D721Med (cell line): ENCODE measurements at places on chromosomes 2 and 18.

DNA sequence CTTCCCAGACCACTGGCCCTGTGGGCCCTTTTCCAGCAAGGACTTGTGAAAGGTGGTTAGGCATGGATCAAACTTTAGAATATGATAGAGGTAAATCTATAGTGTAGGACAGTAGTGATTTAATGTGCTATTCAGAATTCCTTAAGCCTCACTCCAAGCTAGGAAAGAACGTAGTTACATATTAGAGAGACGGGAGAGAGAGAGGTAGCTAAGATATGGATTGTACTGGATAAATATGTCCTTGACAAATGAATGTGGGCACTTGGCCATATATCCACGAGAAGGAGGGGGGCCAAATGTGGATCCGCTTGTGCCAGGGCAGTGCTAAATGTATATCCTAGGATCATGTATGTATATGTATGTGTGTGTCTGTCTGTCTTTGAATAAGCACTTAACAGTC, 6.5 kb downstream of the KCNJ3 start:
- DNase-seq = no peak

DNA sequence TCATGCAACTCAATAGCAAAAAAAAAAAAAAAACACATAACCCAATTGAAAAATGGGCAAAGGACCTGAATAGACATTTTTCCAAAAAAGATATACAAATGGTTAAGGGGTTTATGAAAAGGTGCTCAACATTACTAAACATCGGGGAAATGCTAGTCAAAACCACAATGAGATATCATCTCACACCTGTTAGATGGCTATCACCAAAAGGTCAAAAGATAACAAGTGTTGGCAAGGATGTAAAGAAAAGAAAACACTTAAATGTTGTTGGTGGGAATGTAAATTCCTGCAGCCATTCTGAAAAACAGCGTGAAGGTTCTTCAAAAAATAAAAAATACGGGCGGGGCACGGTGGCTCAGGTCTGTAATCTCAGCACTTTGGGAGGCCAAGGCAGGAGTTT, 112.4 kb upstream of the CAB39 start:
- DNase-seq = no peak

DNA sequence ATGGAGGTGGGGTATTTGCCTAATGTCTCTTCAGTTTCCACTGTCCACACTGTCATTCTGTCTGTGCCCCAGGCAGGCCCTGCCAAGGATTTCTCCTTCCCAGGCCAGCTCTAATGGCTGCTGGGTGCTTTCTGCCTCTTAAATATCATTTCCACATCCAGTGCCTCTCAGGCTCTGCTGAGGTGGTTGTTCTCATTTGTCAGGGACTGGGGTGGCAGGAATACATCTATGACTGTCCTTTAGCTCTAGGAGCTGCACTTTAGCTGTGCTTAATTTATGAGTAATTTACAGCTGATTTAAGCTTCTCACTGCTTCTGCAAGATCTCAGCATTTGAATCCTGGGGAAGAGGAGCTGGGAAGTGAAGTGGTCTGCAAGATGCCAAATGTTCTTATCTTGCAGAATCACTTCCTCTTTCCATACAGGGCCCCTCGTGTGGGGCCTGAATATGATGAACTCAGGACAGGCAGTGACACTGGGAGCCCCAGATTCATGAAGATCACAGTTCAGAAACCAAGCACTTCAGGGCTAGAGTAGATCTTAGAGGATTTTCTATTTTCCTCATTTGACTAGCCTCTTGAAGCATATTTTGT, 150.2 kb downstream of the FSHR start:
- DNase-seq = no peak

- no peak for DNase-seq
Measured at GRCh38 chr2:211117026-211117425, 560.6 kb downstream of the CPS1 start.

DNA sequence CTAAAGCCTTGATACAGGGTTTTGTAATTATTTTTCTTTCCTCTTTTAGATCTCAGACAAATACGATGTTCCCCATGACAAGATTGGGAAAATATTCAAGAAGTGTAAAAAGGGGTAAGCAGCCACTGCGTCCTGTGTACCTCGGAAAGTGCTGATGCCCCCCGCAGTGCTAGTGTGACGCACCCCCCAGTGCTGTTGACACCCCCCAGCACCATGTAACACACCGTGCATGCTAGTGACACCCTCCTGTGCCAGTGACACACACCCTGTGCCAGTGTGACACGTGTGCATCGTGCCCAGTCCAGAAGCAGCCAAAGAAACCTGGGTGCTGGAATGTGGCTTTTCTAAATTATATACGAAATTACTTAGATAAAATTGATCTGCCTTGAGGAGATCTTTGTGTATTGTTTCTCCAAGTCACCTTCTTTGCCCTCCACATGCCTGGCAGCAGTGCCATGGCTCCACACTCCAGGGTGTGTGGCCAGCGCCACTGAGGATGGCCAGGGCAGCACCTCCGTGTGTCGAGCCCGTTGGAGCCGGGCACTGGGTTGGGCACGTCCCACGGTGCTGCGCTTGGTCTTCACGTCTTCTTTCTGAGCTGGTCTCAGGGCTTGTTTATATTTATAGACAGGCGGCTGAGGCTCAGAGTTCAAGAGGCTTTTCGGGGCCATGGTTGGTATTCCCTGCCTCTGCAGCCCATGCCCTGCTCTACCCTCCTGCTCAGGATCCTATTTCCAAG, 44.3 kb upstream of the KLF11 start:
- no peak for DNase-seq

GRCh38 chr2:150081775-150082481, 405.5 kb downstream of the RND3 start:
- DNase-seq = no peak

DNA sequence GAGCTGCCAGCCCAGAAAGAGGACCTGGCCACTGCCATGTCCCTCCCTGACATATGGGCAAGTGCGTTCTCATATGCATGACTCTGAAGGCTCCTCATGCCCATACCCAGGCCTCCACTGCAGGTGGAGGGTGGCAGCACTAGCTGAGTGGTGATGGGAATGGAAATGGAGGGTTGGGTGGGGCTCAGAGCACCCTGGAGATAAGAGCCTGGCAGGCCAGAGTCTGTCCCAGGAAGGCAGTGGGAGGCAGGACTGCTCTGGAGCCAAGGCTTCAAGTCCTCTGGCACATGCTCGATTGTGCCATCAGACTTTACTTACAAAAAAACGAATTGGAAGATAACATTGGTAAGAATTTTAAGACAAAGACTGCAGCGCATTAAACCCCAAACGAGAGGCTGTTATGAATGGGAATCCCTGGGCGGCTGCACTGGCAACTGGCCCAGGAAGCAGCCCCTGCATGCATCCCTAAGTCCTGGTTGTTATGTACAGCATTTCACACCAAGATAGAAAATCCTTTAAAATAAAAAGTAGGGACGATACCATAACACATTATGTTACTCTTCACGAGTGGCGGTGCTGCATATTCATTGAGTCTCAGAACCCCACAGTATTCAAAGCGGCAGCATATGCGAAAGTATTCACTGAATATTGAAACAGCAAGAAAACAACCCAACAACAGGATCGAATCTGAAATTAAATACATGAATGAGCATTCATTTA, 81.7 kb upstream of the FAM98A start:
- DNase-seq = no peak

- no peak for DNase-seq
Measured at GRCh38 chr18:61765097-61765496, 127.7 kb downstream of the RNF152 start.

DNA sequence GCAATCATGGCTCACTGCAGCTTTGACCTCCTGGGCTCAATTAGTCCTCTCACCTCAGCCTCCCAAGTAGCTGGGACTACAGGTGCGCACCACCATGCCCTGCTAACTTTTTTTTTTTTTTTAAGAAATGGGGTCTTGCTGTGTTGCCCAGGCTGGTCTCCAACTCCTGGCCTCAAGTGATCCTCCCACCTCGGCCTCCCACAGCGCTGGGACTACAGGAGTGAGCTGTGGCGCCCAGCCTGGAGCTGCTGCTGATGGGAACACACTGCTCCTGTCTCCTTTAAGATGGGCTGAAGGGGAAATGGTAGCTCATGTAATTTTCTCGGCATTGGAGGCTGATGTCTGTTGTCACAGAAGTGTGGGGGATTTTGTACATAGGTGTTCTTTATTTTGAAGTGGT, 34.9 kb upstream of the ADNP2 start:
- no peak for DNase-seq

GRCh38 chr2:74528600-74529356, 728 bp downstream of the AUP1 start:
- DNase-seq = no peak

DNA sequence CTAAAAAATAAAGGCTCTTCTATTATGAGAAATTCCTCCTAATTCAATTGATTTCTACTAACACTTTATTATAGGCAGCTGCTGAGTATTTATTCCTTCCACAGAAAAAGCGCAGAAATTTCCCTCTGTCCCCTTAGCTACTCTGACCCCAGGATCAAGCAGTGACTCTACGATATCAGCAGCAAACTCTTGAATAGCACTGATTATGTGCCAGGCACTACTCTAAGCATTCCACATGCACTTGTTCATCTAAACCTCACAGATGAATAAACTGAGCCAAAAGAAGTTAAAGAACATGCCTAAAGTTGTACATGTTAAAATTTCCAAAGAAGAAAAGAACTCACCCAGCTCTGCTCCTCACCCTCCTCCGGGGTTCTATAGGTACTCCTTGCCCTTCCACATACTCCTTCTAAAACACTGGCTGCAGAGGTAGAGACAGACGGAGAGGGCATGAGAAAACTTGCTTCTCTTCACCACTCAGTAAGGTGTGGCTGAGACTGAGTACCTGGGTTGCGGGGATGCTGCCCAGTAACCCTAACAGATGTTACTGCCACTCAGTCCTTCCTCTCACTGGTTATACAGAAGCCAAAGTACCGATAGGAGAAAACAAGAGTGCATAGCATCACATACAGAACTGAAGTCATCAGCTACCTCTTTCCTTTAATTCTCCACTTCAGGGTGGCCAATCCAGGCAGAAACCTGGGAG, 9.9 kb downstream of the C1D start:
- DNase-seq = no peak

GRCh38 chr2:12587228-12587627, 129.5 kb upstream of the TRIB2 start:
- no peak for DNase-seq

DNA sequence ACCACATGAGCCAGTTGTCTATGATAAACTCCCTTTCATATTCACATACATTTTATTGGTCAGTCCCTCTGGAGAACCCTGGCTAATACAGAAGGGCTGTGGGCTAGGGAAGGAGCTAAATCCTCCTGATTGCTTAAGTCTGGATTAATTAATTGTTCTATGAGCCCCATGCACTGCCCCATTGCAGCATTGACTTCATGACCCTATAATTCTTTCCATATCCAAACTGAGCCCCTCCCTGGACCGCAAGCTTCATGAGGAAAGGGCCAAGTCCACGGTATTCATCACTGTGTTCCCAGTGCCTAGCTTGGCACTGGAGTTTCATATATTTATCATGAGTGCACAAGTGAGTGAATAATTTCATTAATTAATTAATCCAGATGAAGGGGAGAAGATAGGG, 124.0 kb downstream of the MBD2 start:
- DNase-seq = no peak

- no peak for DNase-seq
Measured at GRCh38 chr2:161486111-161486510, 70.0 kb downstream of the TBR1 start.

DNA sequence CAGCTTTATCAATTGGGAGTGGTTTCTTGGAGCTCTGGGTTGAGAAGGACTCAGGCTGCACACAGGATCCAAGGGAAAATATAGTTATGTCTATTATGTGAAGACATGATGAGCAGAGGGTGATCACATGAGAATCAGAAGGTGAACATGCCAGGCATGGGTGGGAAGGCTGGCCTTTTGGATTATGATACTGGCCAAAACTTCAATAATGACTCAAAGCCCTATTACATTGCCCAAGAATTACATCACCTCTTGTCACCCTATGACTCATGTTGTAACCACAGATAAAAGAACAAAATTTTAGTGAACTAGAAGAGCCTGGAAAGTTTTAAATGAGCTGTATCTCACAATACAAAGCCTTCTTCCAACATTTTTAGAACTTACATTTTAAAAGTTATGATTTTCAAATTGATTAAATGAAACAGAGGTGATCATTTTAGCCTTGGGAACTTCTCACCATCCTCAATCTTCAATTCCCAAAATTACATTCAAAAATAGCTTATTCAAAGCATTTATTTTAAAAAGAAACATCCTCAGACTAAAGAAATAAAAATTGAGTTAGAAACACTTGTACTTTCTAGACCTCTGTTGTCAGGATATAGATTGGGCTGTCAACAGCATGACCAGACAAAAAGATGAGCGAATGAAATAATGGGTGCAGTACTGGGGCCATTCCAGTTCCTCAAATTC, 428.3 kb downstream of the MBD2 start:
- DNase-seq = no peak

- no peak for DNase-seq
Measured at GRCh38 chr2:25537526-25537925, 135.9 kb downstream of the DTNB start.

DNA sequence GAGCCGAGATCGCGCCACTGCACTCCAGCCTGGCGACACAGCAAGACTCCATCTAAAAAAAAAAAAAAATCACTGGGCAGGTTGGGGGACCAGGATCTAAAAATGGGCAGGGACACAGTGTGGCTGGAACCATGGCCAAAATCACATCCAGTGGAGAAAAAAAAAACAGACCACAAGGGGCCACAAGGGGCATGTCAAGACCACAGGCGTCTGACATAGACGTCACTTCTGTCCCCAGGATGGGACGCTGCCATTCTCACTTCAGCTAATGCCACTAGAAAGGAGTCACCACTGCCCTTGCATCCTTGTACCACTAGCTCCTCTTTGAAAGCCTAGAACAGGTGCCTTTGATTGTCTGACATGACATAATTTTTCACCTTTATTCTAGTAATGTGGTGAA, 2.5 kb upstream of the POMC start:
- no peak for DNase-seq

- DNase-seq = no peak
Measured at GRCh38 chr2:4895371-4895770, 796.8 kb upstream of the SOX11 start.

- no peak for DNase-seq
Measured at GRCh38 chr2:9403924-9404323, 19.4 kb downstream of the ITGB1BP1 start.
